ENCODE measurements at places on chromosomes 5 and 9.

DNA sequence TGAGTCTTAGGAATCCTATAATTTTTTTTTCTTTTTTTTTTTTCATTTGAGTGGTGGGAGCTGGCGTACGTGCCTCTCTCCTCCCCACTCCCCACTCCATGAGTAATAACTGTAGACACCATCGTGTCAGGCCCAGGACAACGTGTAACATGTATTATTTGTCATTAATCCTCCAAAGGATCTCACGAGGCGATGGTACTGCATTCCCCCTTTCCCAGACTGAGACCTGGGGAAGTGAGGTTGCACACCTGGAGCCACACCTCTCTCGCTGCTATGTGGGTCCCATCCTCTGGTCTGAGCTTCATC is 6.1 kb upstream of the IER5L start:
- H3K4me3 ChIP-seq, result no peak overlapping the region
- DNase-seq, result no peak
- no peak overlapping the region for H3K27ac ChIP-seq
- no peaks in the 10 kb centered on the region for H3K27me3 ChIP-seq
- H3K36me3 ChIP-seq, result no peaks in the 10 kb centered on the region

DNA sequence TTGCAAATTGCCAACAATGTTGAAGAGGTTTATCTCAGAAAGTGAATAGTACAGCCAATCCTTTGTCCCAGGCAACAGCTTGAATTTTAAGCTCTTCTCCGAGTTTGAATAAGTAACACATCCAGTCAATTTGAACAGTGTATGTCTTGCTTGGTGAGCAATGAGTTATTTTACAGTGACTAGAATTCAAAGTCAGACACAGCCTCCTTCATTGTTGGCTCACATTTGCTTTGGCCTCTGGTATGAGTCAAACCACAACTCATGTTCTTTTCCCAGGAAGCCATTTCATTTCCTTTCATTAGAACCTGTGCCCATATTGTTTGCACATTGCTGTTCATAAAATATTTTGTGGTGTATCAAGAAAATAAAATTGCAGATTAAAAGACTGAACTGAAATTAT is 622.0 kb upstream of the DAB2 start:
- no peaks in the 10 kb centered on the region for H3K36me3 ChIP-seq
- H3K4me1 ChIP-seq, result no peaks in the 10 kb centered on the region
- H3K4me3 ChIP-seq, result no peak overlapping the region
- no peak for DNase-seq
- no peaks in the 10 kb centered on the region for H3K27me3 ChIP-seq

- H3K36me3 ChIP-seq, result no peaks in the 10 kb centered on the region
- no peak for DNase-seq
- no peak overlapping the region for H3K4me3 ChIP-seq
- no peaks in the 10 kb centered on the region for H3K27me3 ChIP-seq
- no peaks in the 10 kb centered on the region for H3K4me1 ChIP-seq
- H3K27ac ChIP-seq, result no peak overlapping the region
Observed at GRCh38 chr5:89901983-89902382, 507.6 kb downstream of the CETN3 start.

DNA sequence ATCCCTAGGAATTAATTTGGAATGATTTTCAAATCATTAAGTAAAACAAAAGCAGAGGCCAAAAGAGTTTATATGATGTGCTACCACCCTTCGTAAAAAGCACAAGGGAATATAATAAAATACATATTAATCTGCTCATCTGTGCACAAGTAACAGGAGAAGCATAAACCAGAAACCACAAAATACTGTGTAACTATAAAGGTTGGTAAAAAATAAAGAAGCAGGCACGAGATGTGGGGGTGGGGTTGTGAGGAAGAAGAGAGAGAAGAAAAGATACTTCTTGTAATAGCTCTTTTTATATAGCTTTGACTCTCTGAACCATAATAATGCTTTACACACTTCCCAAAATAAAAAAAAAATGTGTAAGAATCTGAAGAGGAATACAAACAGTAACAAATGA is 214.9 kb upstream of the EFNA5 start:
- DNase-seq, result no peak
- no peaks in the 10 kb centered on the region for H3K27me3 ChIP-seq
- H3K36me3 ChIP-seq, result no peaks in the 10 kb centered on the region
- no peak overlapping the region for H3K27ac ChIP-seq

DNA sequence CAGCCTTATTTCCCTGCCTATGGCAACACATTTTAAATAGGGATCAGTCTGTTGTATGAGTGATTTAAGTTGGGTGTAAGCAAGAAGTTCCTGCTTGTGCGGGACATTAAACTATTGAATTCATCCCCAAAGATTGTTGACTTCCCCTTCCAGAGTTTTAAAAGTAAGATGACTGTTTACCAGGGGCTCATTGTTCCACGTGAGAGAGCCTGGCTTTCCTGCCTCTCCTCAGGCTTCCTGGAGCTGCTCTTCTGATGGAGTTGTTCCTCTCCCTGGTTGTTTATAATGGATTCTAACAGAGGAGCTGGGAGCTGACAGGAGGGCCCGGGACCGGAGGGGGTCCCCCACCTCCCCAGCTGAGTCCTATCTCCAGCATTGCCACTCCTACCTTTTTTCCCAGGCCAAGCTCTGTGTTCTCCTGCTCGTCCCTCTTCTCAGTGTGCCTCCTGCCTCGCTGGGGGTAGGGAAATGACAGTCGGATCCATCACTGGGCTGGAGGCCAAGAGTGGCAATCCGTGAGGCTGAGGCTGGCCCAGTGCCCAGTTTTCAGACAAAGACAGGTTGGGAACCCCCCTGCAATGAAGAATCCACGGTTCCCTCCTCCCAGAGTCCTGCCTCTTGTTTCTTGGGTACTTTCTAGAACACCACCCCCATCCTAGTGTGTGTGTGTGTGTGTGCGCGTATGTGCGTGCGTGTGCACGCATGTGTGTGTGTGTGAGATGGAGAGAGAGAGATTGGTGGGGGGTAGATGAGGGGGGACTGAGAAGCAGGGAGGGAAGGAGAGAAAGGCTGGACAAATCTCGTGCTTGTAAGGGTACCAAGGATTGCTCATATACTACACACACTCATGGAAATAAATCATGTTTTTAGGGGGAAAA is 123.7 kb upstream of the NFIB start:
- no peak overlapping the region for H3K4me3 ChIP-seq
- peaks cover 20% of the 10 kb centered on the region for H3K27me3 ChIP-seq
- no peak for DNase-seq
- H3K4me1 ChIP-seq, result peaks cover 6% of the 10 kb centered on the region
- no peaks in the 10 kb centered on the region for H3K36me3 ChIP-seq

- no peak overlapping the region for H3K4me3 ChIP-seq
- DNase-seq, result no peak
- H3K36me3 ChIP-seq, result no peaks in the 10 kb centered on the region
- no peaks in the 10 kb centered on the region for H3K4me1 ChIP-seq
- no peak overlapping the region for H3K27ac ChIP-seq
Observed at GRCh38 chr9:103730866-103731265, 363.2 kb upstream of the SMC2 start.
